Activated T-helper 2 cell treated with anti-CD3 and anti-CD28 coated beads, Interferon-gamma antibody, Interleukin-2, Interleukin-4, amounts not matched to agents 10 μg/mL and 5 μg/mL and 100 μg/mL, durations not matched to agents 14 hours and 24 hours and 36 hours (primary cell): ENCODE measurements at places on chromosomes 2 and 18. TPM values are rescaled to one million over a fixed set of nuclear protein-coding genes. Genes with fewer than 3 reads are reported as not detected.

NAT8 gene
- total RNA-seq = not detected in 2 replicates

SLC38A11 gene
- total RNA-seq = not detected in 2 replicates

KCNJ3 gene
- not detected in 2 replicates for total RNA-seq

CEP192 gene
- total RNA-seq = 37.2 and 37.4 TPM in 2 replicates

TLX2 gene
- 0.82 and 0.92 TPM in 2 replicates for total RNA-seq

MYO1B gene
- total RNA-seq = 7.0 and 12.2 TPM in 2 replicates

ASB18 gene
- not detected in 2 replicates for total RNA-seq

HRH4 gene
- total RNA-seq = 0.16 and 0.21 TPM in 2 replicates

LIMS2 gene
- total RNA-seq = 8.2 and 8.8 TPM in 2 replicates

IL36B gene
- total RNA-seq = not detected in 2 replicates

DSC2 gene
- total RNA-seq = not detected in 2 replicates

SLC19A3 gene
- not detected in 2 replicates for total RNA-seq

NFATC1 gene
- 95.0 and 99.9 TPM in 2 replicates for total RNA-seq

IKZF2 gene
- total RNA-seq = 13.4 and 17.2 TPM in 2 replicates

UGP2 gene
- total RNA-seq = 90.8 and 91.2 TPM in 2 replicates

DNER gene
- total RNA-seq = not detected in 2 replicates
